IgD-negative memory B cell (primary cell): ENCODE measurements at places on chromosomes 13 and 19. TPM values are rescaled to one million over a fixed set of nuclear protein-coding genes. Genes with fewer than 3 reads are reported as not detected.

The SPACA4 gene
- not detected for polyA plus RNA-seq

The PIH1D1 gene
- polyA plus RNA-seq, result 98.8 TPM

The SHISA7 gene
- not detected for polyA plus RNA-seq

The IRF3 gene
- 66.0 TPM for polyA plus RNA-seq

The GAS6 gene
- 0.60 TPM for polyA plus RNA-seq

The WDR62 gene
- 0.81 TPM for polyA plus RNA-seq

The VSIG10L gene
- polyA plus RNA-seq, result 1.5 TPM

The BEST2 gene
- polyA plus RNA-seq, result not detected

The PCDH20 gene
- not detected for polyA plus RNA-seq

The DAND5 gene
- polyA plus RNA-seq, result not detected

The TDRD12 gene
- not detected for polyA plus RNA-seq

The RETN gene
- not detected for polyA plus RNA-seq

The SBSN gene
- polyA plus RNA-seq, result not detected

The ERICH6B gene
- 0.45 TPM for polyA plus RNA-seq

The IRS2 gene
- 1.5 TPM for polyA plus RNA-seq

The CEACAM16 gene
- not detected for polyA plus RNA-seq

The METTL21C gene
- polyA plus RNA-seq, result not detected

The ZNF724 gene
- 1.8 TPM for polyA plus RNA-seq

The FOXO1 gene
- polyA plus RNA-seq, result 16.5 TPM

The CCDC194 gene
- not detected for polyA plus RNA-seq

The DNAJC15 gene
- 36.7 TPM for polyA plus RNA-seq

The ILF3 gene
- polyA plus RNA-seq, result 106 TPM

The VMAC gene
- 4.2 TPM for polyA plus RNA-seq

The ONECUT3 gene
- not detected for polyA plus RNA-seq

The KLF1 gene
- not detected for polyA plus RNA-seq

The ALG5 gene
- polyA plus RNA-seq, result 49.7 TPM

The KMT5C gene
- polyA plus RNA-seq, result 2.3 TPM

The TMEM150B gene
- not detected for polyA plus RNA-seq

The ZNF121 gene
- polyA plus RNA-seq, result 2.9 TPM

The KLK12 gene
- polyA plus RNA-seq, result not detected

The CLDND2 gene
- polyA plus RNA-seq, result not detected

The MAST3 gene
- polyA plus RNA-seq, result 20.3 TPM

The TSSK6 gene
- 4.6 TPM for polyA plus RNA-seq

The CACNG6 gene
- polyA plus RNA-seq, result not detected

The CLIP3 gene
- polyA plus RNA-seq, result 0.23 TPM

The RNF17 gene
- polyA plus RNA-seq, result not detected

The ZNF541 gene
- polyA plus RNA-seq, result not detected

The IZUMO1 gene
- not detected for polyA plus RNA-seq

The IL17D gene
- 0.11 TPM for polyA plus RNA-seq

The DNAJB1 gene
- 77.1 TPM for polyA plus RNA-seq

The SHISA2 gene
- not detected for polyA plus RNA-seq

The ZNF835 gene
- 6.0 TPM for polyA plus RNA-seq
